WTC11 (cell line): ENCODE measurements at places on chromosomes 5 and 9.

GRCh38 chr9:20226345-20226744, 396.0 kb downstream of the MLLT3 start:
- no peak for DNase-seq

GRCh38 chr9:122122468-122122867, 29.4 kb upstream of the TTLL11 start:
- no peak for DNase-seq

GRCh38 chr9:92438900-92439526, 14.7 kb upstream of the OMD start:
- DNase-seq, result no peak

- no peak for DNase-seq
Observed at GRCh38 chr9:4596165-4596922, 65.8 kb upstream of the PLPP6 start.

GRCh38 chr9:967436-967835, 9.0 kb upstream of the DMRT3 start:
- no peak for DNase-seq

GRCh38 chr5:61330845-61331406, 1.1 kb upstream of the ZSWIM6 start:
- DNase-seq, result peak; percentile 52

DNA sequence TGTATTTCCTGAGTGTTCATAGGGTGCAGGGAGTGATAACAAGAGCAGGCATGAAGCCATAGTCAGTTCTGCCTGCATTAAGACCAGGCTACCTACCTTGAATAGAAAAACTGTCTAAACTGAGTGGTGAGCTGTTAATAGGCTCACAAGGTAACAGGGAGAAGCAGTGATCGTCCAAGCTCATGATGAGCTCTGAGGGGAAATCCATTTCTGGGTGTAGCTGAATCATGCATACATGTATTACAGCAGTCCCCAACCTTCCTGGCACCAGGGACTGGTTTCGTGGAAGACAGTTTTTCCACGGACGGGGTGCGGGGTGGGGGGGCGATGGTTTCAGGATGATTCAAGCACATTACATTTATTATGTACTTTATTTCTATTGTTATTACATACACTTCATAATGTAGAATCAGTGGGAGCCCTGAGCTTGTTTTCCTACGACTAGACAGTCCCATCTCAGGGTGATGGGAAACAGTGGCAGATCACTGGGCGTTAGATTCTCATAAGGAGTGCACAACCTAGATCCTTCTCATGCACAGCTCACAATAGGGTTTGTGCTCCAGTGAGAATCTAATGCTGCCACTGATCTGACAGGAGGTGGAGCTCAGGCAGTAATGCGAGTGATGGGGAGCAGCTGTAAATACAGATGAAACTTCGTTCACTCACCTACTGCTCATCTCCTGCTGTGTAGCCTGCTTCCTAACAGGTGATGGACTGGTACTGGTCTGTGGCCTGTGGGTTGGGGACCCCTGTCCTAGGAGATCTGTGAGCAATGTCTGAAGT, 100.0 kb upstream of the IL6ST start:
- DNase-seq, result no peak

DNA sequence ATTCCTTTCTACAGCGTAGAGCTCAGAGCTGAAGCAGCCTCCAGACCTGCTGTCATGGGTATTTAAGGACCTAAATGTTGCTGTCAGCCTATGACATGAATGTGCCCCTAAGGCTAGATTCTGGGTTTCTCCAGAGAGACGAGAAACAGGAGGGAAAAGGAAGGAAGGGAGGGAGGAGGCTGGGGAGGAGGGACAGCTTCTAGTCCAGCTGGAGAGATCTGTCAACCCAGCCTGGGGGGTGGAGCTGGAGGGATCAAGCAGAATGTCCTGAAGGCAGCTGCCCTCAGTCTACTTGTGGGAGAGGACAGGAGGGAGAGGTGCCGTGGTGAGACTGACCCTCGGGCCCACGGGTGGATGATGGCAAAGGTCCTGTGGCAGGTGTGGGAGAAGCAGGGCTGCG, 1.1 kb upstream of the DBH start:
- DNase-seq, result no peak

GRCh38 chr9:38527503-38527902, 92.9 kb downstream of the ANKRD18A start:
- DNase-seq, result no peak

DNA sequence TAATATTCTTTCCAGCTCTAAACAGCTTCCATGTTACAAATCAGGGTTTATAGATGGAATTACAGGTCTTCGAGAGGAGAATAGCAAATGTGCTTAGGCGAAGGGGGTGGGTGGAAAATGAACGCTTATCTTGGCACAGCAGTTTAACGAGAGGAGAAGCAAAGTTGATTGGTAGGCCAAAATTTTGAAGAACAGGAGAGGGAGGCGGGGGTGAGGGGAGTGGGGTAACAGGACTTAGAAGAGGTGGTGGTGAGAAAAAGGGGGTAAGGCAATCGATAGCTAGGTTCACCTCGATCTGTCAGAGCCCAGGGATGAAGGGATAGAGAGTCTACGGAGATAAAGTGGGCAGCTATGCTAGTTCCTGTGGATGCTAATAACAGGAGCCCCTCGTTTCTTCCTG, 764 bp downstream of the ANKRA2 start:
- DNase-seq, result no peak

DNA sequence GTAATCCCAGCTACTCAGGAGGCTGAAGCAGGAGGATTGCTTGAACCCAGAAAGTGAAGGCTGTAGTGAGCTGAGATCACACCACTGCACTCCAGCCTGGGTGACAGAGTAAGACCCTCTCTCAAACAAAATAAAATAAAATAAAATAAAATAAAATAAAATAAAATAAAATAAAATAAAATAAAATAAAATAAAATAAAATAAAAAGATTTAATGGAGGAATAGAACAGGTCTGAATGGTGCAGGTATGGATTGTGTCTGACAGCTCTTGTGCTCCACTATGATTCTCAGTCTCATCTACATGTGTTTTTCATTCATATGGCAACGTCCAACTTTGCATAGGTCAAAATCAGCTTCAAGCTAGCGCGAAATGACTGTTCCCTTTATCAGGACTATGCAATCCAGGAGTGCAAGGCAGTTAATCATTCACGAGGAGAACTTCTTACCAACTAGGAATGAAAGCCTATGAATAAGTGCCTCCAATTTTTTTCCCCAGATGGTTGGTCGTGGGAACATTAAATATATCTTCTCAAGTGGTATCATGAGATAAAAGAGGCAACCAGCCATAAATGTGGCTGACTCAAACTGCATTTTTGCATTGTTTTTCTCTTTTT, 1392.3 kb upstream of the CDH9 start:
- DNase-seq, result no peak

DNA sequence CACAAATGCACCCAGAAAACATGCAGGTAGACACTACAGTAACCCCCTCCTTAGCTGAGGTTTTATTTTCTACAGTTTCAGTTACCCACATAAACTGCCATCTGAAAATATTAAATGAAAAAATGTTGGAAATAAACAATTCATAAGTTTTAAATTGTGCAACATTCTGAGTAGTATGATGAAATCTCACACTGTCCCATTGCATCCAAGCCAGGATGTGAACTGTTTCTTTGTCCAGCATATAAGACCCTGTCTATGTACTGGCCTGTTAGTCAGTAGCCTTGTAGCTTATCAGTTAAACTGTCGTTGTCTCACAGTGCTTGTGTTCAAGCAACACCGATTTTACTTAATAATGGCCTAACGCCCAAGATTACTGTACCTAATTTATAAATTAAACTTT, 630.5 kb downstream of the ANXA1 start:
- no peak for DNase-seq

DNA sequence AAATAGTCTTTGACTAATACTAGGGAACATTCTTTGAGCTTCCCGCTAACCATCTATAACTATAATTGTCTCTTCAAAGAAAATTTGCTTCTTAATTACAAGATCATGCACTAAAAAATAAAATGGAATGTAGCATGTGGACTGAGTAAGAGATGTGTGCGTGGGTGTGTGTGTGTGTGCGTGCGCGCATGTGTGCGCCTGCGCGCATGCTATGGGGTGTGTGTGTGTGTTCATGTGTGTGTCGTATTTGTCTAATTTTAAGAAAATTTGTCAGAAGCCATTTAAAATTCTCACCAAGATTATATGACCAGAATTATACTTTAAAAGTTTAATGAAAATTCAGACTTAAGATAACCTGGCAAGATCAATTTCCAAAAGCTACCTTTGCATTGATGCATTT, 593.0 kb downstream of the ACTL7B start:
- DNase-seq, result no peak
